ENCODE measurements at places on chromosomes 2 and 18.

GRCh38 chr2:42036413-42036812 lies 11.4 kb upstream of the PKDCC start:
- no peak for DNase-seq

DNA sequence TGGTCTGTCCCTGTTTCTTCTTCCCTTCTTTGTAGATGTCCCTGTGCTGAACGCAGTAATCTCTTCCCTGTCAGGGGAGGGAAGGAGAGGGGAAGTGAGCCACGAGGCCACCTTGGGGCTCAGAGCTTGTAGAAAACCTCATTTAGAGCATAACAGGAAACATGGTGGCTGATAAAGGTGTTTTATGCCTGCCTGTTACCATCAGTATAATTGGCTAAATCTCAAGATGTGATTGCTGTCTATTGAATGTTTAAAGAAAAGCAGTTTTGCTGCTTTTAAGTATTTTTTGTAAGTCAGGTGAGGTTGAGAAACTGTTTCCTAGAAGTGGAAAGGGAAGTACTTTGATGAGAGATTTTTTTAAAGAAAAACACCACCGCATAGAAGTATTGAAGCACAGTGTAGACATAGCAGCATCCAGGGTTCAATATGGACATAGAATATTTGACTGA lies 59.7 kb upstream of the PDK1 start:
- no peak for DNase-seq

DNA sequence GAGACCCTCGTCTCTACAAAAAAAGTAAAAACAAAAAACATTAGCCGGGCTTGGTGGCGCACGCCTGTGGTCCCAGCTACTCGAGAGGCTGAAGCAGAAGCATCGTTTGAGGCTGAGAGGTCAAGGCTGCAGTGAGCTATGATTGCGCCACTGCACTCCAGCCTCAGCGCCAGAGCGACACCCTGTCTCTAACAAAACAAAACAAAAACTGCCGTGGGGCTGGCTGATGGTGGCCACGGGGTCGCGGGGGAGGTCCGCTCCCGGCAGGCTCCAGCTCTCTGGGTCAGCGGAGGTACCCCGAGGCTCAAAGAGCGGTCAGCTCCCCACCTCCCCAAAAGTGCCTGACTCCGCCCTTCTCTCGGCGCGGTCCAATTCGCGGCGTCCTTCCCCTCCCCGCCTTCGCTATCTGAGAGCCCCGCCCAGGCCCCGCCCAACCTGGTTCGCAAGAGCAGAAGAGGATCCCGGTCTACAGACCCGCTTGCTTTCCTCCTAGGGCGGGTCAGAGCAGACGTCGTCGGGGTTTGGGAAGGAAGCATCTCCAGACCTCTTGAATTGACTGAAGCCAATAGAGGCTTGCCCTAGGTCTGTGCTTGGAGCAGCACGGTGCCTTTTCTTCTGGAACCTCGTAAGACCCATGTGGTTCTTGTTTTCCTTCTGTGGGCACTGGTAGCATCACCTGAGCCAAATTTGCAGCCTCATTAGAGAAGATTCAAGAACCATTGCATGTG lies 7.8 kb downstream of the RAX start:
- DNase-seq, result no peak

- no peak for DNase-seq
Observed at GRCh38 chr2:60526623-60527022, 26.8 kb downstream of the BCL11A start.

Data from trophoblast cell (in vitro differentiated cells and primary cell).